Hematopoietic multipotent progenitor cell treated with erythropoietin and hydrocortisone succinate and interleukin-3 and kit ligand, for 4 days (in vitro differentiated cells): ENCODE measurements at places on chromosomes 11 and 22.

- DNase-seq, result peak; percentile 70
These were observed 80.3 kb downstream of the ETS1 start for GRCh38 chr11:128506999-128507611.

GRCh38 chr11:70712471-70712870 is 314.1 kb downstream of the CTTN start:
- DNase-seq, result peak; percentile 13

DNA sequence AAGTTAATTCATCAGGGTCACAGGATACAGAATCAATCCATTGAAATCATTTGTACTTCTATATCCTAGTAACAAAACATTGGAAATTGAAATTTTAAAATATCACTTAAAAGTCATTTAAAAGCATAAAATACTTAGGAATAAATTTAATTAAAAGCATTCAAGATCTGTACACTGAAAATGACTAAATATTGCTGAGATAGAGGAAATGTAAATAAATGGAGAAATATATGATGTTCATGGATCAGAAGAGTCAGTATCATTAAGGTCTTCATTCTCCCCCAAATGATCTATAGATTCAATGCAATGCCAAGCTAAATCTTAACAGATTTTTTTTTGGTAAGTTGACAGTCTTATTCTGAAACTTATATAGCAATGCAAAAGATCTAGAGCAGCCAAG is 49.8 kb downstream of the RRP8 start:
- no peak for DNase-seq

GRCh38 chr11:133034929-133035328 is 497.4 kb downstream of the OPCML start:
- no peak for DNase-seq

DNA sequence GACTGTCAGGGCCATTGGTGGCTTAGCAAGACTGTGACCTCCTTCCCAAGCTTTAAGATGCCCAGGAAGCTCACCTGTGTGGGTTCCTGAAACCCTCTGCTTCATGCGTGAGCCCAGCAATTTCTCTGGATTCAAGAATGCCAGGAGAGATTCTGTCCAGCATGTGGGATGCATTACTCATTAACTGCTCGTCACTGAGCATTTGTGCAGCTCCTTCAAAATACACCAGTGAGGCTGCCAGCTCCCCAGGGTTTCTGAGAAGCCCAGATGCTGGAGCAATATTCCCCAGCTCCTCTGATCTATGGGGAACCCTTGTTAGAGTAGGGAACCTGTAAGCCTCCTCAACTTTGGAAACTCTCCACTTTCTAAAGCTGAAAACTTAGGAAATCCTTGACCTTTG is 126.5 kb downstream of the CHST1 start:
- no peak for DNase-seq

- peak; percentile 86 for DNase-seq
These were observed 3.0 kb downstream of the YWHAH start for GRCh38 chr22:31947296-31947695.

DNA sequence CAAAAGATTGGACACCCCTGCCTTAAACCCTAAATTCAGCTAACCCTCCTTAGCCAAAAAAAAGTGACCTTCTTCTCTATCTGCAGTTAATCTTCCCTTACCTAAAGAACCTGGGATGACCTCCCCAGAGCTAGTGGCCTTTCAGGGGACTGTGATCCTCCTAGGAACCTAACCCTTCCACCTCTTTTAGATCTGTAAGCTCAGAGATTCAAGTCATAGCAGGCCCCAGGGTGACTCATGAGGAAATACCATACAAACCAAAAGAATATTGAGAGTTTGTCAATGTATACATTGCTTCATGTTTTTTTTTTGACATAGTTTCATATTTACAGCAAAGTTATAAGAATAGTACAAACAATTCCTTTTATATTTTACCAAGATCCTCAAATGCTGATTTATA is 38.3 kb upstream of the CXCR5 start:
- DNase-seq, result no peak

GRCh38 chr22:48944433-48944750 is 883.3 kb downstream of the BRD1 start:
- DNase-seq, result no peak

DNA sequence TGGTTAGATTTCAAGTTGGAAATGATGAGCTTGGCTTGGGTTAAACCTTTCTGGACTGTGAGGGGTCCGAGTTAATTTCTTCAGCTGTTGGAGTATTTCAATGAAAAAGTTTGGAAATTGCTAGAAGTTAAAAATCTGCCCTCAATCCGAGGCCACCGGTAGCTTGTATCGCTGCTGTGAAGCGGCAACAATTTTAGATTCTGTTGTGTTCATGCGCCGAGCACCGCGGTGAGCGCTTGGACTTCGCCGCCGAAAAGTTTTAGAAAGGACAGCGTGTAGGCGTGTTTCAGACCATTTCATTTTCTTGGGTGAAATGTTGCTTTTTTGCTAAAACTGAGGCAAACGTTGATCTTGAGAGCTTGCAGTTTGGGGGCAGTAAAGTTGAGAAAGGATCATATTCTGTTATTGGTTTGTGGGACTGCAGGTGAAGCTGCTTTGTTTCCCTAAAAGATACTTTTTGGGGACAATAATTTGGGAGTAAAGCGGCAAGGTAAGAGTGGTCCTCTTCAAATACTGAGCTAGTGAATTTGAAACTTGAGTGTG is 928 bp downstream of the FBXO7 start:
- peak; percentile 69 for DNase-seq

GRCh38 chr22:47563406-47564157 is 801.1 kb downstream of the TBC1D22A start:
- no peak for DNase-seq

DNA sequence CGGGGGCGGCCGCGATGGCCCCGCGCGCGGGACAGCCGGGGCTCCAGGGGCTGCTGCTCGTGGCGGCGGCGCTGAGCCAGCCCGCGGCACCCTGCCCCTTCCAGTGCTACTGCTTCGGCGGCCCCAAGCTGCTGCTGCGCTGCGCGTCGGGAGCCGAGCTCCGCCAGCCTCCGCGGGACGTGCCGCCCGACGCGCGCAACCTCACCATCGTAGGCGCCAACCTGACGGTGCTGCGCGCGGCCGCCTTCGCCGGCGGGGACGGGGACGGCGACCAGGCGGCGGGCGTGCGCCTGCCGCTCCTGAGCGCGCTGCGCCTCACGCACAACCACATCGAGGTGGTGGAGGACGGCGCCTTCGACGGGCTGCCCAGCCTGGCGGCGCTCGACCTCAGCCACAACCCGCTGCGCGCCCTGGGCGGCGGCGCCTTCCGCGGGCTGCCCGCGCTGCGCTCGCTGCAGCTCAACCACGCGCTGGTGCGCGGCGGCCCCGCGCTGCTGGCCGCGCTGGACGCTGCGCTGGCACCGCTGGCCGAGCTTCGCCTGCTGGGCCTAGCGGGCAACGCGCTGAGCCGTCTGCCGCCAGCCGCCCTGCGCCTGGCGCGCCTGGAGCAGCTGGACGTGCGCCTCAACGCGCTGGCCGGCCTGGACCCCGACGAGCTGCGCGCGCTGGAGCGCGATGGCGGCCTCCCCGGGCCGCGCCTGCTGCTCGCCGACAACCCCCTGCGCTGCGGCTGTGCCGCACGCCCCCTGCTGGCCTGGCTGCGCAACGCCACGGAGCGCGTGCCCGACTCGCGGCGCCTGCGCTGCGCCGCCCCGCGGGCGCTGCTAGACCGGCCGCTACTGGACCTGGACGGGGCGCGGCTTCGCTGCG is 697 bp downstream of the TPBGL start:
- DNase-seq, result peak; percentile 88

DNA sequence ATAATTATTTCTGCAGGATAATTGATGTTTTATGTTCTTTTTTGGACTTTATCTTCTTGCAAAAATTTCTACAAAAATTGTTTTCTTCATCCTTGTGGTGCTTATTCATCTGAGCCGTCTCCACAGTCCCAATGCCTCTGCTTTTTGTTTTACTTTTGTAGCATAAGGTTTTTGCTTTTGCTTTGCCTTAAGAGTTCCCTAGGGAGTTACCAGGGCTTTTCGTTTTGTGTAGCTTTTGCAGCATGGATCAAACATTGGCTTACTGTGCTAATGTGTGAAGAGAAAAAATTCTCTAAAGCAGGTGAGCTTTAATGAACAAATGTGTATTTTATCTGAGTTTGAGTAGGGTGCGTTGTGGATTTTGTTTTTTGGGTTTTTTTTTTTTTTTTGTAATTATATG is 11.8 kb downstream of the XBP1 start:
- no peak for DNase-seq

- DNase-seq, result peak; percentile 51
These were observed 4.7 kb downstream of the GUCD1 start for GRCh38 chr22:24550028-24550901.

GRCh38 chr11:126163074-126163700 is 48.3 kb downstream of the RPUSD4 start:
- no peak for DNase-seq

DNA sequence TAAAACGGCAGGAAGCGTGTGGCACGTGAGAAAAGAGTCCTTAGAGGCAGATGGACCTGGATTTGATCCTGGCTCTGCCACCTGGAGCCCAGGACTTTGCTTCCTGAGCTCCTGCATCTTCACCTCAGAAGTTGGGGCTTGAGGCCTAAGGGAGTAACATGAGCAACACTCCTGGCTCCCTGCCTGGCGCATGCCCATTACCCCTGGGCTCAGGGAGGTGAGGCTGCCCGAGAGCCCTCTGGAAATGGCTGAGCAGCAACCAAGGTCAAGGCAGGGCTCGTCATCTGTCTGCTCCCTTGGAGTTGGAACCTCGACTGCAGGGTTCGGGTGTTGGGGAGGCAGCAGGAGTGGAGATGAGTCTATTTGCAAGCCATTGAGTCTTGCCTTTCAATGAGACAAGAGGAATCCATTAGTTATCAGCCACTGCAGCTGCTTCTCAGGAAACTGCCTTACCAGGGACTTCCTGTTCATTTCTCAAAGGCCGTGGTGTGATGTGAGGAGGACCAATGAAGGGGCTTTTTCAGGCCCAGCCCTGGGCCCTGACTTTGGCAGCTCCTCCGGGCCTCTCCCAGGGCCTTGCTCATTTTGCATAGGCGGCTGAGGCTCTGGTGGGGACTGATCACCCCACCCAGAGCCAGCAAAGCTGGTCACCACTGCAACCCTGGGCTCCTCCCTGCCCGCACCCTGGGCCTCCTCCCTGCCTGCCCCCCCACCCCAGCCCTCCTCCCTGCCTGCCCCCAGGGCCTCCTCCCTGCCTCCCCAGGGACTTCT is 6.4 kb downstream of the FADS2 start:
- DNase-seq, result peak; percentile 100

GRCh38 chr11:100612766-100613165 is 74.3 kb upstream of the ARHGAP42 start:
- peak; percentile 7 for DNase-seq

DNA sequence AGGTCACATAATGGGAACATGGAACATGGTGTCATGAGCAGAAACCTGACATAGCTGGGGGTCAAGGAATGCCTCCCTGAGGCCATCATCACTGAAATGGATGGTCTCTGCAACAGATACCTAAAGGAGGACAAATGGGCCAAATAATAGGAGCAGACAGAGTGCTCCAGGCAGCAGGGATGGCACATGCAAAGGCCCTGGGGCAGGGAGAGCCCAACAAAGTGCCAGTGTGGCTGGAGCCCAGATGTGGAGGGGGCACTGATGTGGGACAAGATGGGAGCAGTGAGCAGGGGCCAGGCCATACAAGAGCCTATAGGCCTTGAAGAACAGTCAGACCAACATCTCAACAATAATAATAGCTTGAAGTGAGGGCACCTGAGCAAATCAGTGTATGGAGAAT is 497.8 kb downstream of the MN1 start:
- no peak for DNase-seq

DNA sequence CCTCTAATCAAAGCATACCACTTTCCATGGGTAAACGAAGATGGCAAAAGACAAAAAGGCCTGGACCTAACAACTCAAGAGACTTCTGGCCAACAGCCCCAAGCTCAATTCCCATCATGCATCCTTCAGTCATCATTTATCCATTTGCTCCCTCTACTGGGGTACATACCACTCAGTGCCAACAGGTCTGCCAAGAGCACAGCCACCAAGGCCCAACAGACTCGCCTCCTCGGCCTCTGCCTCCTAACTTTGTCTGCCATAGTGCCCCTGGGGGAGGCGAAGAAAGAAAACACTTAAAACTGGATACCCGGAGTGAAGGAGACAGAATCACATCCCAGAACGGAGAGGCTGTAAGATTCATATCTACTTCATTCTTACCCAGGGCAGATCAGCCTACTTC is 1.1 kb downstream of the HYOU1 start:
- DNase-seq, result peak; percentile 83

DNA sequence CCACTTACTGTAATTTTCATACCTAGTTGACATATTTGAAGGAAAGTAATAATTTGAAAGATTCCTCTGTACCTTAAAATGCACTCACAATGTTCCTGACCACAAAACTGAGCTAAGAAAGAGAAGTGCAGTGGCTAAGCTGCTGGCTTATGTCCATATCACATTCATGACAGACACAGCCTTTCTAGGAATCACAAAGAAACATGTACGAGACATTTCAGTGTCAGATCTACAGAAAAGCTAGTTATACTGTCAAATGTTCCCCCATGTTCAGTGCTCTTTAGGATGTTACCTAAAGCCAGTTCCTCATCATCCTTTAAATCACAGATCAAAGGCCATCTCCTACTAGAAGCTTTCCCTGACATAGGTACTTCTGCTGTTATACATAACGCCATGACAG is 142.2 kb upstream of the C11orf58 start:
- DNase-seq, result peak; percentile 61

GRCh38 chr22:35457729-35458546 is 58.0 kb downstream of the MCM5 start:
- DNase-seq, result no peak

GRCh38 chr11:128501632-128502549 is 85.5 kb downstream of the ETS1 start:
- no peak for DNase-seq

GRCh38 chr11:122923302-122923701 is 40.7 kb downstream of the JHY start:
- no peak for DNase-seq

GRCh38 chr11:69925366-69926196 is 106.4 kb upstream of the FGF3 start:
- peak; percentile 32 for DNase-seq
